ENCODE measurements at places on chromosomes 6 and 20.

DNA sequence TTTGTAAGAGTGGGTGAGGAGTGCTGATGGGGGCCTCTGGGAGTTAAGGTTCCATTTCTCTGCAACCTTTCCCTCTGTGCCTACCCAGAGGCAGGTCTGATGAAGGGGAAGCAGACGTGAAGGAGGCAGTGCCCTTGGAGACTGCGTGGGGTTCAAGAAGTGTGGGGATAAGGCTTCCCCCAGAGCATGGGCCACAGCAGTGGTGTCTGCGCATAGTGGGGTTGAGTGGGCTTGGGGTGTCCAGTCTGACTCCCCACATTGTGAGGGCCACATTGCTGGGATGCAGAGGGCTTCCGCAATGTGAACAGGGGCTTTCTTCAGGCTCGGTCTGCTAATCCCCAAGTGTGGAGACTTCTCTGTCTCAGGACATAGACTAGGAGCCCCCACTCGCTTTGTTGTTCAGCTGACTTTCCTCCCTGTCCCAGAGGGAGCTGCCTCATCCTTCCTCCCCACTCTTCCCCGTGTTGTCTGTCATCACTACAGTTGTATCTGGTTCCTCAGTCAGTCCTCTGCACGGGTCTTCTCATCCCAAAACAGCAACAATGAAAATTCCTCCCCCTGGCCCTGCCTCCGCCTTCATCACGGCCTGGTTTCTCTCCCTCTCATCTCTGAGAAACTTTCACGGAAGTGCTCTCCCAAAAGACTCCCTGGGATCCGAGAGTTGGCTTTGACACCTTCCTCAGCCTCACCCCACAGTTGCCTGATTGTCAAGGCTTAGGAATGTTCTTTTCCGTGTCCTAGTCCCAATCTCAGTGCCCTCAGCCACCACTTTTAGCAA lies 2.8 kb downstream of the EBF4 start:
- H3K4me3 ChIP-seq, result no peak overlapping the region
- peaks cover 47% of the 10 kb centered on the region for H3K27me3 ChIP-seq
- no peak overlapping the region for H3K27ac ChIP-seq
- peak; percentile 21 for DNase-seq

DNA sequence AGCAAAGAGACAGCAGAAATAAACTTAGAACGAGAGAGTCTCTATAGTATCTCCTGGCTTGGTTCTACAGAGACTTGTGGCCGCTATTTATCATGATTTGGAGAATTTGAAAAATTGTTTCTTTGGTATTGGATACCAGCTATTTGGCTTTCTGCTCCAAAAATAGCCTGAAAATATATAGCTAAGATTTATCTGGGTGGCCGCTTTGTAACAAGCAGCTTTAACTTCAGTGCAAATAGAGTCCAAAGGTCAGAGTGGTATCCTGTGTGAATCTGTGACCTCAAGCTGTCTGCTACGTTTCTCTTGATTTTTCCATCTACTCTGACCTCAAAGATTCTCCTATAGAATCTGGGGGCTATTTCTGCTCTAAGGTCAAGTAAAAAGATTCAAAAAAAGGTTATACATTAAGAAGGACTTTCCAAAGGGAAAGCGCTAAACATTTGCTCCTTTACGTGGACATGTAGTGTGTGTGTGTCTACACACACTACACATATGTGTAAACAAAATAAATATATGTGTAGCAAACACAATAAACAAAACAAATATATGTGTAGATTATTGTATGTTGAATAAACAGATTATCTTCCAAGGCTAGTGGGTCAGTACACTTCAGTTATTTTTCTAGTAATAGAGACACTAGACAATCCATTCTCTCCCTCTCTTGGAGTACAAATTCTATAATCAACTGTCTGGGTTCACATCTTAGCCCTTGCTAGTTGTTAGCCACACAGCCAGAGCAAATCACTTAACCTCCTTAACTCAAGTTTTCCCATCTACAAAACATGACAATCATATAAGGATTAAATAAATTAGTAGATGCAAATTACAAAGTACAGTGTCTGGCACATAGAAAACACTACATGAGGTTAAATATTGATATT lies 40.8 kb downstream of the CHD6 start:
- no peak overlapping the region for H3K4me3 ChIP-seq
- peaks cover 71% of the 10 kb centered on the region for H3K4me1 ChIP-seq
- H3K36me3 ChIP-seq, result peaks cover 3% of the 10 kb centered on the region
- no peak for DNase-seq
- H3K27ac ChIP-seq, result no peak overlapping the region

- H3K27ac ChIP-seq, result no peak overlapping the region
- no peak overlapping the region for H3K4me3 ChIP-seq
- no peaks in the 10 kb centered on the region for H3K36me3 ChIP-seq
- no peaks in the 10 kb centered on the region for H3K27me3 ChIP-seq
These were observed 37.3 kb downstream of the TFEB start for GRCh38 chr6:41697861-41698781.

DNA sequence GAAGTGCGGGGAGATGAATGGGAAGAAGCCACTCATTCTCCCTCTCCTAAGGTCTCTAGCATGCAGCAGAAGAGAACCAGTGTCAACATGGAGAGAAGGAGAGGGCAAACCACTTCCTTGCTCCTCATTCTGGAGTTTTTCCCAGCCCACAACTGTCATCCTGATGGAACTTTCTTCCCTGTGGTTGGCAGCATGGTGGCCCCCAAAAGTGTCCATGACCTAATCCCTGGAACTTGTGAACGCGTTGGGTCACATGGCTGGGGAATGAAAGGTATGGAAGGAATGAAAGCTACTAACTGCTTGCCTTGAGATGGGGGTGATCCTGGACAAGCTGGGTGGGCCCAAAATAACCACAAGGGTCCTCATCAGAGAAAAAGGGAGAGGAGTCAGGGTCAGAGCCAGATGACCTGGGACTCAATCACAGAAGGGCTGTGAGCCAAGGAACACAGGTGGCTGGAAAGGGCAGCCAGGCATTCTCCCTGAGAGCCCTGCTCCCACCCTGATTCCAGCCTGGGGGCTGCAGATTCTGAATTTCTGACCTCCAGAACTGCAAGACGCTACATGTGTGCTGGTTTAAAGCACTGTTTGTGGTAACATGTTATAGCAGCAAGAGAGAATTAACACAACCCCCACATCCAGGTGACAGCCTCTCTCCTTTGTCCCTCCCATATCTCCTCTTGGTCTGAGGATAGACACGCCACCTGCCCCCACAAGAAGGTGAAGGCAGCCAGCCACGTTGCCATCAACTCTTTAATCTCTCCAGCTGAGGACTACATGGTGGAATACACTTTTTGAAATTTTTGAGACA lies 63.2 kb downstream of the PYGB start:
- peaks cover 40% of the 10 kb centered on the region for H3K4me1 ChIP-seq
- DNase-seq, result no peak
- peak overlapping the region; percentile 53 for H3K4me3 ChIP-seq
- H3K36me3 ChIP-seq, result peaks cover 33% of the 10 kb centered on the region

- H3K4me1 ChIP-seq, result peaks cover 11% of the 10 kb centered on the region
- H3K27me3 ChIP-seq, result peaks cover 39% of the 10 kb centered on the region
- no peak overlapping the region for H3K27ac ChIP-seq
- DNase-seq, result no peak
- no peak overlapping the region for H3K4me3 ChIP-seq
These were observed 1.4 kb upstream of the MUC21 start for GRCh38 chr6:30981942-30982772.

GRCh38 chr20:31652917-31653396 lies 15.2 kb downstream of the COX4I2 start:
- no peak for DNase-seq
- H3K4me1 ChIP-seq, result no peaks in the 10 kb centered on the region
- no peak overlapping the region for H3K4me3 ChIP-seq
- H3K36me3 ChIP-seq, result no peaks in the 10 kb centered on the region
- H3K27me3 ChIP-seq, result peaks cover 3% of the 10 kb centered on the region
- no peak overlapping the region for H3K27ac ChIP-seq

DNA sequence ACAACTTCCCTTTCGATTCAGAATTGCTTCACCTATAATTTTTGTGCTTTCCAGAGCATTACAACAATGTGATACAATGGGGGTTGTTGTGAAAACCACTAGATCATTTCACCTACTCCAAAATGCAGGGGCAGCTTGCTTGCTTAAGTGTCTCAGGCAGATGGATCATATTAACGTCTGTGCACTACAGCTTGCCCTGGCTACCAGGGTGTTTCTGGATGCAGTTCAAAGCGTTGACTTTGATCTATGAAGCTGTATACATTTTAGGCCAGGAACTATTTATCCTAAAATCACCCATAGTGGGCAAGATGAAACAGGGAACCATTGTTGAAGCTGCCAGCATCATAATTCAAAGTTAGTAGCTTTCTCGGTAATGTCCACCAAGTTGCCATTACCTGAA lies 339.5 kb upstream of the HSF2 start:
- H3K27ac ChIP-seq, result no peak overlapping the region
- H3K36me3 ChIP-seq, result no peaks in the 10 kb centered on the region
- no peak for DNase-seq
- no peaks in the 10 kb centered on the region for H3K27me3 ChIP-seq
- H3K4me1 ChIP-seq, result no peaks in the 10 kb centered on the region

- H3K27ac ChIP-seq, result no peak overlapping the region
- H3K4me1 ChIP-seq, result peaks cover 2% of the 10 kb centered on the region
- no peaks in the 10 kb centered on the region for H3K36me3 ChIP-seq
These were observed 64.9 kb downstream of the FNDC1 start for GRCh38 chr6:159234102-159234553.

- H3K4me1 ChIP-seq, result no peaks in the 10 kb centered on the region
- H3K27me3 ChIP-seq, result peaks cover 3% of the 10 kb centered on the region
These were observed 9.4 kb downstream of the SULF2 start for GRCh38 chr20:47775841-47776240.

DNA sequence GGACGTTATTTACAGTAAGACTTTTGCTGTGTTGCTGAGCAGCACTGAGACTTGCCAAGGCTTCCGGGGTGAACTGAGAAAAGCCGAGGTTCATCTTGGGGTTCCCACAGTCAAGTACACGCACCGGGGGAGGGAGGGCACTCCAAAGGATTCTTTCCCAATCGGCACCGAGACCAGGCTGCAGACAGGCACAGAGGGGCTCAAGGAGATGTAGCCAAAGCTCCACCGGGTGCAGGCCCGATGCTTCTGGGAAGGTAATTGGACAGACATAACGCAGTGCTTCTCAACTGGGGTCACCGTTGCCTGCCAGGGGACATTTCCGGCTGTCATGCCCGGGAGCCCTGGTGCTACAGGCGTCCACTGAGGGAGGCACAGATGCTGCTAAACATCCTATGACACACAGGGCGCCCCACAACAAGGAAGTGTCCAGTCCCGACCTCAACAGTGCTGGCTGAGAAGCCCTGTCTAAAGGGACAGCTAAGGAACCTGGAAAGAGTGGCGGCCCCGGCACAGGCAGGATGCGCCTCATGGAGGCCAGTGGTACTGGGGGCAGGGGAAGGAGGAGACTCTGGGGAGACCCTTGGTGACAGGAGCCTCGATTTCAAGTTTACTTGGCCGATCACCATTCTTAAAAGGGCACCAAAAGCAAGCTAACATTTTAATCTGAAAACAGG lies 92.9 kb downstream of the RAMACL start:
- DNase-seq, result no peak
- H3K27me3 ChIP-seq, result no peaks in the 10 kb centered on the region
- H3K4me3 ChIP-seq, result no peak overlapping the region
- no peak overlapping the region for H3K27ac ChIP-seq
- peaks cover 25% of the 10 kb centered on the region for H3K4me1 ChIP-seq

GRCh38 chr6:6893701-6894100 lies 214.1 kb upstream of the RREB1 start:
- DNase-seq, result no peak
- no peaks in the 10 kb centered on the region for H3K36me3 ChIP-seq
- H3K4me1 ChIP-seq, result peaks cover 10% of the 10 kb centered on the region
- no peak overlapping the region for H3K4me3 ChIP-seq

DNA sequence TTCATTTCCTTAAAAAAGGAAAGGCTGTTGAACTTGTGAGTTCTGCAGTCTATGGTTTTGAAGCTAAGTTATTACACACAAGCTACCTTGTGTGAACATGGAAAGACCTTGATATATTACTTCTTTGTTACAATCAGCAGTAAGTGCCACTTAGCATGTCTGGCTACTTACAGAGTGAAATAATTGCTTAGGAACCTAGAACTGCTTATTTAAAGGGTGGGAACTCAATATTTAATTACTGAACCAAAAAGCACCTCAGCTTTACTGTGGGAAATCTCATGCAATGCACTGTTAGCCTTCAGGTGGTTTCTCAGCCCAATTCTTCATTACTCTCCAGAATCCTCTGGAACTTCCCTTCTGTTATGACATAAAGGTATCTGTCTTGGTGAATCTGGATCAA lies 17.9 kb downstream of the PERP start:
- peaks cover 2% of the 10 kb centered on the region for H3K4me1 ChIP-seq
- H3K27me3 ChIP-seq, result peaks cover 18% of the 10 kb centered on the region
- DNase-seq, result no peak
- no peak overlapping the region for H3K4me3 ChIP-seq
- no peak overlapping the region for H3K27ac ChIP-seq

DNA sequence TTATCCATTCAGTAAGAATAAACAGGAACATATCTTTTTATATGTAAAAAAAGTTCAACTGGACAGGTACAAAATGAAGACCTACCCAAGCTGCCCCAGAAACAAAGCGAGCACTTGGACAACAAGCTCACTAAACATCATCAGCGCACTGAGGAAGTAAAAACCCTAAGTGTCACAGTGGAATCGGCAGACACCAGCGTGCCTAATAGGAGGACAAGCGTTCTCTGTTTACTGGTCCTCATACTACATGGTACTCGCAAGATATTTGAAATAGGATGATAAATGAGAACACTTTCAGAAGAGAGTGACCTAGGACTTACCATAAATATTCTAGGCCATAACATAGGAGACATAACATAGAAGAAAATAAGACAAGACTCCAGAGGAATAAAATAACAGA lies 18.2 kb downstream of the MAP7 start:
- H3K4me3 ChIP-seq, result no peak overlapping the region
- H3K4me1 ChIP-seq, result peaks cover 4% of the 10 kb centered on the region
- H3K27ac ChIP-seq, result no peak overlapping the region
- H3K27me3 ChIP-seq, result no peaks in the 10 kb centered on the region
- H3K36me3 ChIP-seq, result no peaks in the 10 kb centered on the region

- no peaks in the 10 kb centered on the region for H3K36me3 ChIP-seq
- no peaks in the 10 kb centered on the region for H3K27me3 ChIP-seq
- H3K27ac ChIP-seq, result no peak overlapping the region
These were observed 99.1 kb upstream of the PDE10A start for GRCh38 chr6:165762125-165762524.

GRCh38 chr20:16539280-16540021 lies 33.8 kb downstream of the KIF16B start:
- no peak overlapping the region for H3K27ac ChIP-seq
- no peak overlapping the region for H3K4me3 ChIP-seq
- DNase-seq, result no peak
- H3K27me3 ChIP-seq, result no peaks in the 10 kb centered on the region
- H3K36me3 ChIP-seq, result no peaks in the 10 kb centered on the region
- peaks cover 11% of the 10 kb centered on the region for H3K4me1 ChIP-seq

- H3K27me3 ChIP-seq, result no peaks in the 10 kb centered on the region
- H3K36me3 ChIP-seq, result peaks cover 63% of the 10 kb centered on the region
- H3K4me1 ChIP-seq, result peaks cover 59% of the 10 kb centered on the region
- peak overlapping the region; percentile 98 for H3K4me3 ChIP-seq
- no peak for DNase-seq
These were observed 39.4 kb downstream of the HFE start for GRCh38 chr6:26126394-26127235.

GRCh38 chr6:151352410-151353396 lies 38.7 kb downstream of the ZBTB2 start:
- H3K4me3 ChIP-seq, result no peak overlapping the region
- no peak overlapping the region for H3K27ac ChIP-seq
- no peak for DNase-seq
- H3K27me3 ChIP-seq, result no peaks in the 10 kb centered on the region

GRCh38 chr6:158752613-158753012 lies 66.6 kb downstream of the EZR start:
- H3K27ac ChIP-seq, result peak overlapping the region; percentile 8
- no peak for DNase-seq
- H3K4me1 ChIP-seq, result no peaks in the 10 kb centered on the region
- H3K4me3 ChIP-seq, result no peak overlapping the region
- H3K36me3 ChIP-seq, result peaks cover 84% of the 10 kb centered on the region
